ENCODE measurements at places on chromosomes 4 and X. TPM values are rescaled to one million over a fixed set of nuclear protein-coding genes. Genes with fewer than 3 reads are reported as not detected.
A peak's percentile ranks its signal among the peaks of the same experiment; 100 is the strongest.

DNA sequence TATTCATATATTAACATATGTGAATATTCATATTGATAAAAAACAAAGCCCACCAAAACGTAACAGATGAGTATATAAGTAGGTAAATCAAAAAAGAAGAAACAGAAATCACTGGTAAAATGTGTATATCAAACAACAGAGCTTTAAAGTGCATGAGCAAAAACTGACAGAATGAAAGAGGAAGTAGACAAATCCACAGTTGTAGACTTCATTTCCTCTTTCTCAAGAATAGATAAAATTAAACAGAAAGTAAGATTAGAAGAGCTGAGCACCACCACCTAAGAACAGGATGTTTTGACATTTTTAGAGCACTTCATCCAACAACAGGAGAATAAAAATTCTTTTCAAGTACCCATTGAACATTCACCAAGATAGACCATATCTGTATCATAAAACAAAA is 64.6 kb downstream of the CNKSR2 start:
- H3K4me3 ChIP-seq: no peak overlapping the region
- no peaks in the 10 kb centered on the region for H3K4me1 ChIP-seq
- DNase-seq: no peak
- H3K36me3 ChIP-seq: no peaks in the 10 kb centered on the region

DNA sequence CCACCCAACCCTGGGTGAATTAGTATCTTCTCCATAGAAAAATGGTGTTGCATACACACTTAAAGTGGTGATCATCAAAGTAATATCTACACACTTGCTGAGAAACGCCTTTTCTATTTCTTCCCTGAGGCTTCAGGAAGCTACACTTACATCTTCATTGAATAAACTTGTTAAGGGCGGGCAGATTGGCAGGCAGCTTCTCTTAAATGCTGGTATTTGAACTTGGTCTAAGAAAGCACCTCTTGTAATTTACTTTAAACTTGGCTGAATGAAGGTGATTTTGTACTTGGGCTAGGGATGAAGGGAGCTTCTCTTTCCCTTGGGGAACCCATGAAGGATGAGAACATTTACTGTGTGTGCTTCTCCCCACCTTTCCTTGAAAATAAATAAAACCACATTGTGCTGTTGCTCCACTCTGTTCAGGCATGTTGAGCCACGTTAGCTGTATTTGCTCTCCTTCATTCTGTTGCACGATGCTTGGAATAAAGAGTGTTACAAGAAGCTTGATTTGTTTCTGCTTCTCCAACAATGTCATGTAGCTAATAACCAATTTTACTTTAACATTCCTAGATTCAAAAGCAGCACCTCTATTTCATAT is 430.1 kb downstream of the ANKRD50 start:
- no peaks in the 10 kb centered on the region for H3K27me3 ChIP-seq
- no peaks in the 10 kb centered on the region for H3K36me3 ChIP-seq
- no peaks in the 10 kb centered on the region for H3K4me1 ChIP-seq
- H3K4me3 ChIP-seq: no peak overlapping the region
- H3K27ac ChIP-seq: no peak overlapping the region

- DNase-seq: no peak
- no peaks in the 10 kb centered on the region for H3K36me3 ChIP-seq
- no peak overlapping the region for H3K27ac ChIP-seq
- H3K27me3 ChIP-seq: no peaks in the 10 kb centered on the region
- H3K4me1 ChIP-seq: no peaks in the 10 kb centered on the region
Measured at GRCh38 chr4:105155426-105155825, 8.8 kb downstream of the TET2 start.

DNA sequence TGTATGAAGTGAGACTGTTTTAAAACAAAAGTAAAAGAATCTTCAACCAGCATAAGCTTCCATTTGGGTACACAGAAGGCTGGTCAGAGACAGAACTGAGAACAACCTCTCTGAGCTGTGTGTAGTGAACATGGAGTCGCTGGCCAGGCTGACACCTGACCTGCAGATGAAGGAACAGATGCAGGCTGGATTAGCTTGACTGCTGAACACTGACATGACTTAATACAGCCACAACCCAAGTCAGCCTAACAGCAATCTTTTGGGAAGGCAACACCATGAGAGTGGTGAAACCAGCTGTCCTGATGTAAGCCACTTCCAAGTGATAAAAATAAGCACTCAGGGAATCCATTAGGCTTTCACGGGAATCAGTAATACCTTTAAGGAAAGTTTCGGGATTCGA is 10.1 kb downstream of the SCARB2 start:
- H3K27ac ChIP-seq: peak overlapping the region; percentile 10
- H3K4me1 ChIP-seq: peaks cover 55% of the 10 kb centered on the region
- DNase-seq: no peak
- no peak overlapping the region for H3K4me3 ChIP-seq
- H3K27me3 ChIP-seq: no peaks in the 10 kb centered on the region

DNA sequence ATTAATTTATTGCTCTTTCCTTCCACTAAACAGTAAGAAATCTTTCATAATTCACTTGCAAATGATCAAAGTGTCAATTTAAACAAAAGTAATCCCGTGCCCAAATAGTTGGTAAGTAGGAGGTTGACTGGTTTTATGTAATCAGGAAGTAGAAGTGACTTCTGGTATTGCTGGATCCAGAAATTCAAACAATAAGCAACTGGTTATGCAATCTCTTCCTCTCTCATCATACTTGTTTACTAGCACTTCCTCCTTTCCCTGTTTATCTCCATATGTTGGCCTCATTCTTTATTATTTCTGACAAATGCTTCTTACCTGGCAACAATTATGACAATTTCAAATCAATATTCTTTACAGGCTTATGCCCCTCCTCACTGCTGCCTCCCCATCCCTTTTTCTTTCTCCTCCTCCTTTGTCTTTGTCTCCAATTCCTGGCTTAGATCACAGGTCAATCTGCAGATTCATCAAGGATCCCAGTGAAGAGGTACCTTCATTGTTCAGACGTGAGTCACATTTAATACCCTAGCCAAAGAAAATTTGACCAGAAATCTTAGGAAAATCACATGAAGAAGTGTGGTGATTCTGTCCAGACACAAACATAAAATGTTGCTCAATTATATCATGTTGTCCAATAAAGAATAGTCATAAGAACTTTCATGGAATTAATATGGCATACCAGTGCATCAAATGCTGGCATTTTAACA is 323.2 kb upstream of the PCDH7 start:
- no peaks in the 10 kb centered on the region for H3K4me1 ChIP-seq
- no peak overlapping the region for H3K27ac ChIP-seq
- DNase-seq: no peak
- H3K4me3 ChIP-seq: no peak overlapping the region
- H3K36me3 ChIP-seq: no peaks in the 10 kb centered on the region

The ACE2 gene
- 47.8 TPM for total RNA-seq

DNA sequence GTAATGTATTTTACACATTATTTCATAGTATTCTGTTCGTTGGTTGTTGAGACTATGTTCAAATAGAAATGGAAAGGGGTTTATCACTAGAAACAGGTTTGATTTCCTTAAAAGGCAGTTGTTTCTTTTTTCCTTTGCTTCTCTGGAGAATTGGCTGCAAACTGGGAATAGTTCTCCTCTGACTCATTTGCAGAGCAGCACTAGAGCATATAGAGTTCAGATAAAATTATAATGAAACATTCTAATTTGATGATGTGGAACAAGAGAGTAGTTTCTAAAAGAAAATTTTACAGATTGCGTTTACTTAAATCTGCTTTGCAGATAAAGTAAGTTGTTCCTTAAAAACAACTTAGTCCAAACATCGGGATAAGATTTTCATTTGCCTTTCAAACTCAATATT is 29.7 kb downstream of the SYNPO2 start:
- H3K27ac ChIP-seq: peak overlapping the region; percentile 58
- H3K4me1 ChIP-seq: peaks cover 3% of the 10 kb centered on the region
- peak; percentile 30 for DNase-seq
- H3K4me3 ChIP-seq: no peak overlapping the region

GRCh38 chr4:2634014-2634413 is 97.6 kb downstream of the FAM193A start:
- no peak overlapping the region for H3K4me3 ChIP-seq
- DNase-seq: no peak
- H3K36me3 ChIP-seq: no peaks in the 10 kb centered on the region
- no peaks in the 10 kb centered on the region for H3K27me3 ChIP-seq

DNA sequence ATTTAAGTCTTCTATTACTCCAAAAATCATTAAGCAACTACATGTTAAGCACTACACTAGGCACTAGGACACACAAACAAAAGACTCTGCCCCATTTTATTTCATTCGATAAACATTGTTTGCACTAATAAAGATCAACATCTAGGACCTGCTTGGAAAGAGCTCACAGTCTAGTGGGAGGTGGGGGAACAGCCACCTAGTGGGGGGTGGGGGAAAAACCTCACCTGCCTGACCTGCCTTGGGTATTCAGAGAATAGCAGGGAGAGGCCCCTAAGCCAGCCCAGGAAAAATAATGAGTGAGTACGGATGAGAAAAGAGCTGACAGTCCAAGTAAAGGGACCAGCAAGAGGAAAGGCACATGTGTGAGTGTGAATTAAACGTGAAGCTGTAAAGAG is 52.2 kb downstream of the PRDM5 start:
- no peak for DNase-seq
- H3K4me1 ChIP-seq: peaks cover 8% of the 10 kb centered on the region
- H3K27ac ChIP-seq: no peak overlapping the region
- no peaks in the 10 kb centered on the region for H3K36me3 ChIP-seq
- H3K27me3 ChIP-seq: no peaks in the 10 kb centered on the region
- H3K4me3 ChIP-seq: no peak overlapping the region

The CXXC4 gene
- 14.9 TPM for total RNA-seq

GRCh38 chrX:20680998-20681397 is 414.3 kb upstream of the RPS6KA3 start:
- no peak overlapping the region for H3K4me3 ChIP-seq
- DNase-seq: no peak
- no peaks in the 10 kb centered on the region for H3K36me3 ChIP-seq
- no peaks in the 10 kb centered on the region for H3K27me3 ChIP-seq
- no peaks in the 10 kb centered on the region for H3K4me1 ChIP-seq

The CCDC158 gene
- total RNA-seq: not detected

The PLAC8 gene
- total RNA-seq: 16.6 TPM

DNA sequence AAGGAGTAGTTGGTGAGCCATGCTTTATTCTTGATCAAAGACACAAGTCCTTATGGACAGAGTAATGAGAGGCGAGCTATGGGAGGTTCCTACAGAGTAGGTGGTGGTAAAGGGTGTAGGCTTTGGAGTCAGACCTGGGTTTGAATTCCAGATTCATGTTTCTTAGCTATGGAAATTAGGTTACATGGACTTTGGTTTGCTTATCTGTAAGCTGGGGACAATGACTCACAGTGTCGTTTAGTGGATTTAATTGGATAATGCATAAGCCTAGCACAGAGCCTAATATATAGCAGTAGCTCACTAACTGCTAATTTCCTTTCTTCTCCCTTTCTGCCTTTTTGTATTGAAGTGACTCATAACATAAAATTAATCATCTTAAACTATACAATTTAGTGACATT is 5.0 kb upstream of the TRPC5 start:
- no peak overlapping the region for H3K4me3 ChIP-seq
- peaks cover 9% of the 10 kb centered on the region for H3K4me1 ChIP-seq
- peaks cover 26% of the 10 kb centered on the region for H3K27me3 ChIP-seq
- no peak for DNase-seq

DNA sequence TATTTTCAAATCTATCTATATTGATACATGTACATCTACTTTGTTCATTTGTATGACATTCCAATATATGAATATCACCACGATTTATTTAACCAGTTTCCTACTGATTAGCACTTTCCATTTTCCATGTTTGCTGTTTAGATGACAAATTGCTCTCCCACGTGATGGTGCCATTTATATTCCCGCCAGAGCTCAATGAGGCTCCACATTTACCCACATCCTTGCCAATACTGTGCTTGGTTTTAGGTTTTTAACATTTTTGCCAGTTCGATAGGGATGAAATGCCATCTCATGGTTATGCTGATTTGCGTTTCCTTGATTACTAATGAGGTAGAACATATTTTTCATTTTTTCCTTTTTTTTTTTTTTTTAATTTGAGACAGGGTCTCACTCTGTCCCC is 86.7 kb upstream of the TRIM2 start:
- H3K27me3 ChIP-seq: no peaks in the 10 kb centered on the region
- H3K4me3 ChIP-seq: no peak overlapping the region
- H3K27ac ChIP-seq: no peak overlapping the region
- H3K4me1 ChIP-seq: no peaks in the 10 kb centered on the region
- no peaks in the 10 kb centered on the region for H3K36me3 ChIP-seq
- DNase-seq: no peak

DNA sequence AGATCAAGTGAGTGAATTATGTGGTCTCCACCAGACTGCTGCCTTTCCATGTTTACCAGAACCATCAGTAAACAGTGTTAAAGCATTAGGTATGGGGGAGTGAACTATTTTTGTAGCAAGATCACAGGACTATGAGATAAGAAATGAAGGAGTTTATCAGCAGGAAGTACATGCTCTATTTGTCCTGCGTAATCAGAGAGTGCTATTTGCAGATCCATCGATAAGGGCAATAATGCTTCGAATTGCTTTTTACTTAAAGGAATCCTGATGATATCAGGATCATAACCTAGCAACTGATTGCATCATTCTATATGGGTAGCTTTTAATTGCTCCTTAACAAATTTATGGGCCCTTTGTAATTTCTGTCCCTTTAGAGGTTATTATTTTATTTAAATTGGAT is 57.1 kb downstream of the RBM46 start:
- H3K4me3 ChIP-seq: no peak overlapping the region
- DNase-seq: peak; percentile 29
- peaks cover 7% of the 10 kb centered on the region for H3K4me1 ChIP-seq
- no peaks in the 10 kb centered on the region for H3K27me3 ChIP-seq

DNA sequence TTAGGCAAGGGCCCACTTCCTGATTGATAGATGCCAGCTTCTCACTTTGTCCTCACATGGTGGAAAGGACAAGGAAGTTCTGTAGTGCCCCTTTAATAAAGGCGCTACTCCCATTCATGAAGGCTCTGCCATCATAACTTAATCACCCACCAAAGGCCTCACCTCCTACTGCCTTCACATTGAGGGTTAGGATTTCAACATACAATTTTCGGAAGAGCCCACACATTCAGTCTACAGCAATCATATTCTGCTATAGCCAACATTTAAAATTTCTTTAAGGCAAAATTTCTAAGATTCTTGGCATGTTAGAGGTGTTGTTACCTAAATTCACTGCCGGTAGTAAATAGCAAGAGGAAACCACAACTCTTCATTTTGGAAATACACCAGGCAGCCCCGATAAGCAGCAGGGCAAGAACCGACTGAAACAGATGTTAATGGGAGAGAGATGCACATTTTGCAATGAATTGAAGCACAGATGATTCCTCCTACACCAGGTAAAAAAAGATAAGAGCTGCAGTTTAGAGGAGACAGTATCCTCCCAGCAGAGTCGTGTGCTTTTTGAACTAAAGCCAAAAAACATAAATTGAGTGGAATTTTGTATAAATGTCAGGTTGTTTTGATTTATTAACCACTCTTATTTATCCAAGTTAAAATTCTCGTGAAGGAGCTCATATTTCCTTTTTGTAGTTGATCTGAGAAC is 594.9 kb downstream of the KCTD8 start:
- no peak overlapping the region for H3K27ac ChIP-seq
- H3K36me3 ChIP-seq: no peaks in the 10 kb centered on the region
- DNase-seq: no peak
- no peaks in the 10 kb centered on the region for H3K27me3 ChIP-seq
- no peak overlapping the region for H3K4me3 ChIP-seq

- no peak overlapping the region for H3K4me3 ChIP-seq
- H3K36me3 ChIP-seq: no peaks in the 10 kb centered on the region
- no peak overlapping the region for H3K27ac ChIP-seq
- no peak for DNase-seq
Measured at GRCh38 chr4:108109997-108110416, 58.7 kb downstream of the LEF1 start.

The TLR6 gene
- total RNA-seq: 1.1 TPM
